ENCODE measurements at places on chromosomes 3 and 15. TPM values are rescaled to one million over a fixed set of nuclear protein-coding genes. Genes with fewer than 3 reads are reported as not detected.

DNA sequence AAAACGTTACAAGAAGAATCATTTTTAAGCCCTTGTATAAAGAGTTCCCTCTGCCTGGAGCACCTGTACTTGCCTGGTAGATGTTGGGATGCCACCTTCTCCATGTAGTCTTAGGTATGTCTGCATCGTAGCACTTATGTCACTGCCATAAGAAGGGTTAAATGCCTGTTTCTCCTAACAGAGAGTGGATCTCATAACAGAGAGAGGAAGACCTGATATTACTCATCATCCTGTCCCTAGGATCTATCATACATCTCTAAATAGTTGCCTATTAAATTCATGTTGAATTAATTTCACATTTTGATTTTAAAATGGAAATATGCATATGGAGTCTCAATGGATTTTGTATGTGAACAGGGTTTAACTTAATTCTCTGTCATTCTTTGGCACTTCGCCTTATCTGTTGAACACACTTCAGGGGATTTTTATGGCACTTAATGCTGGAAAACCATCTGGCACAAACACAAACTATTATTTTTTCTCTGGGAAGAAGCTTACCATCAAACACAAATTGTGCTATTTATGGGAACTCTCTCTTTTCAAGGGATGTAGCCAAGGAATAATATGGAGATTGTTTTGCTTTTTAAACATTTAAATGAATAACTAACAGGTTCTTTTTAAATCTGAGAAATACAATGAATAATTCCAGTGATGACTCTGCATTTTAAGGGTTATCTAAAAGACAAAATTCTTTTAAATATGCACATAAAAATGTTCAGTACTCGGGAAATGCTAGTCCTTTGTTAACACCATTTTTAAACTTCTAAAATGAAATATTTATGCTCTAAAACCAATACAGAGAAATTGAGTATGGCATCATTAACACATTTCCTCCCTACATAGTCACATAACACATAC lies 230.7 kb downstream of the ZNF385D start:
- no peak for DNase-seq

GRCh38 chr3:177426878-177427495 lies 229.7 kb upstream of the TBL1XR1 start:
- DNase-seq = no peak

DNA sequence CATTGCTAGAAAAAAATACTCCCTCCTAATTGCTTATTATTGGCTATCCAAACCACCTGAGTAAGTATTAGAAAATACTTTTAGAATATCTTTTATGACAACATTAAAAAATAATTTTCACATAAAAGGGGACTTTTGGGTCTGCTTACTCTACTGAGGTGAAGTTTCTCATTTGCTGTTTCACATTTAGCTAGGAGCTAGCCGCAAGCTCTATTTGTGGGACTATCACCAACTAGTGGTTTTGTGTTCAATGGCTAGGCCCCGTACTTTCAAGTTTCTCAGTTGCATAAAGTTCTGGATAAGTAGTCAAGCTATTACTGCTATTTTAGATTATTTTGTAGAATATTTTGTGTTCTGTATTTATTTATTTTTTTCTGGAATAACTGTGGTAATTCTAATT lies 244.2 kb upstream of the SLITRK3 start:
- DNase-seq = no peak

DNA sequence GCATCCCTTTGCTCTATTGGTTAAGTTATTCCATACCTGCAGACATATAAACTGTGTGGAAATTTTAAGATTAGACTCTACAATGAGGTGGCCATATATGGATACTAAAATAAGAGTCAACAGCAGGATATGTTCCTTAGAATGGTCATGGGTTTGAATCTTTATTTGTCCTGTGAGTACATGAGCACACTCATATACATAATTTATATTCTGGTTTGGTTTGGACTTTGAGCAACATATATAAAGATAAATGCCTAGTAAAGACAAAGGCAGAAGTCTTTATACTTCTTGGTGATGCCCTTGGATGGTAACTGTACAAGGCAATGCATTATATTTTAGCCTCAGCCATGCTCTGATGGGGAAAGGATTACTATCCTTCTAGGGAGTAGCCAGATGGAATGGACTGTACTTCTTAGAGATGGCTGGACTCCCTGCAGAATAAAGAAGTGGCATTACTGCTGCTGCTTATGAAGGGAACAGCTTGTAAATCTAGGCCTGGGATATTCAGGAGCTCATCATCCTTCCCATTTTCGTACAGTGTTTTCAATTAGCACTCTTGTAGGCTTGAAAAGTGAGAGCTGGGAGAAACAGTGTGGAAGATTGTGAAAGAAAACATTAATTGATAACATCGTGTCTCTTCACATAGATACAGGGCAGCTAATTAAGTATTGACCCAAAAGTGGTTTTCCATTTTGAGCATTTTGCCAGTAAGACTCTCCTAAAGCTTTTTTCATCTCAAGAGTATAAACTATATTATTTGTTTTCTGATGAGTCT lies 60.4 kb downstream of the HMG20A start:
- no peak for DNase-seq

- no peak for DNase-seq
These were observed 121.1 kb upstream of the PLAAT1 start for GRCh38 chr3:193119926-193120325.

DNA sequence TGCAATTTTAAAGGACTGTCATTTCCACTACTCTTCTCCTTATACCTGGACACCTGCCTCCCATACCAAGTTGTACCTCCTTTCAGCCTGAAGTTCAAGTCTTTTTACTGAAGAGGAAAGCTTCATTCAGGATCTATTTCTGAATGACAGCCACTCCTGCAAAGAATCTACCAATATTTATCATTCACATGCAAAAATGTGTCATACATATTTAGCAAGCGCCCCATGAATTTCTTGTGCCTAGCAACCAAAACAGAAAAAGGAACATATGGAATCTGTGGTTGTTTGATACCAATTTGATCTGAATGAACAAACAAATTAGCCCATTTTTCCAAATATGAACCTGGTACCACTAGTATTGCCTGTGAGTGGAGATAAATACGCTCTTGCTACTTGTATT lies 16.8 kb downstream of the GJD2 start:
- no peak for DNase-seq

DNA sequence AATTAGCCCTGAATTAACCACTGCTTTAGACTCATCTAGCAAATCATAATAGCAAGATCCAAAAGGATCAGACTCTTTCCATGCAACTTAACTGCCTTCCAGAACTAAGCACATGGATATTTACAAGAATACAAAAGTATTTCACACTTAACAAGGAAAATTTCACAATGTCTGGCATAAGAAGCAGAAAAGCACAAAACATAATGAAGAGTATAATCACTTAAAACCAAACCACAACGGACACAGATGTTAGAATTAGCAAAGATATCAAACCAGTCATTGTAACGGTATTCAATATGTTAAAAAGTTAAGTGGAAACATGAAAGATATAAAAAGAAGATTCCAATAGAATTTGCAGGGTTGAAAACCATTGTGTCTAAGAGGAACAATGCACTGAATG lies 51.5 kb upstream of the COL6A6 start:
- DNase-seq = no peak

GRCh38 chr15:30941520-30941919 lies 37.8 kb downstream of the FAN1 start:
- no peak for DNase-seq

DNA sequence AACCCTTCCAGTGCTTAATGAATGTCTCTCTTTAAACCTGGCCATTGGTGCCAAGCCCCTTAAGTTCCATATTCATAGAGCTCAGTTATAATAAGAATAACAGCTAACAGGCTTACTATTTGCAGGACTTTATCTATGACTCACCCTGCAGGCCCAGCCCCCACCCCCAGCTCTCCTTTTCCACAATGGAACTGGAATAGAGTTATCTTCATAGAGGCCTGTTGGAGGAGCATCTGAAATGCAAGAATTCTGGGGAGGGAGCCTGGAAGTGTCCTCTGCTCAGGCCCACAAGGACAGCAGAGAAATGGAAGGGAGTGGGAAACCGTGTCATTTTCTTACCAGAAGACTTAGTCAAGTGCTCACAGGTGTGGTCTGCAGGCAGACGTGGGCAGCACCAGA lies 52.8 kb downstream of the SEMA5B start:
- peak; percentile 77 for DNase-seq

The PLOD2 gene
- 17.1 TPM for total RNA-seq

The BCHE gene
- 1.7 TPM for total RNA-seq

The SLC24A5 gene
- not detected for total RNA-seq

The CHRNA5 gene
- total RNA-seq = 0.64 TPM

The SPTBN5 gene
- total RNA-seq = 1.7 TPM

The PLAAT1 gene
- total RNA-seq = 8.4 TPM

The GREM1 gene
- 0.07 TPM for total RNA-seq

The TTLL13 gene
- total RNA-seq = 0.14 TPM

The RNF7 gene
- 73.0 TPM for total RNA-seq
